Adipose tissue (tissue), 3 donors: ENCODE measurements at places on chromosomes 16 and 17. TPM values are rescaled to one million over a fixed set of nuclear protein-coding genes. Genes with fewer than 3 reads are reported as not detected.

Gene TP53TG3C
- polyA plus RNA-seq, result not detected

Gene KRT13
- 3.2 TPM for polyA plus RNA-seq

Gene ADAP2
- polyA plus RNA-seq, result 17.8 TPM

Gene CCDC200
- not detected for polyA plus RNA-seq

Gene NT5C
- 55.8 TPM for polyA plus RNA-seq

Gene HEATR3
- polyA plus RNA-seq, result 5.4 TPM

Gene RAB26
- 1.4 TPM for polyA plus RNA-seq

Gene TNFRSF13B
- polyA plus RNA-seq, result 0.14 TPM

Gene GP1BA
- not detected for polyA plus RNA-seq

Gene TERB1
- polyA plus RNA-seq, result not detected

Gene NCBP3
- polyA plus RNA-seq, result 13.0 TPM

Gene SEZ6L2
- 0.11 TPM for polyA plus RNA-seq

Gene TBC1D3K
- polyA plus RNA-seq, result not detected

Gene SOST
- polyA plus RNA-seq, result not detected

Gene RNF43
- 4.8 TPM for polyA plus RNA-seq

Gene CETP
- 0.39 TPM for polyA plus RNA-seq

Gene FNDC8
- 0.03 TPM for polyA plus RNA-seq

Gene CDRT15L2
- not detected for polyA plus RNA-seq

Gene TOM1L1
- polyA plus RNA-seq, result 12.0 TPM

Gene CTRB2
- 31,205 TPM for polyA plus RNA-seq

Gene NECAB2
- 0.47 TPM for polyA plus RNA-seq

Gene MYO15A
- 0.45 TPM for polyA plus RNA-seq

Gene KRTAP4-9
- polyA plus RNA-seq, result not detected

Gene MFAP4
- polyA plus RNA-seq, result 67.7 TPM

Gene PDE6G
- polyA plus RNA-seq, result 0.20 TPM

Gene KPNA2
- 21.3 TPM for polyA plus RNA-seq

Gene C16orf54
- polyA plus RNA-seq, result 2.1 TPM

Gene CD300LB
- 0.70 TPM for polyA plus RNA-seq

Gene TIMP2
- 122 TPM for polyA plus RNA-seq

Gene CHD9
- 15.4 TPM for polyA plus RNA-seq

Gene MYH8
- not detected for polyA plus RNA-seq

Gene FSCN2
- polyA plus RNA-seq, result 0.21 TPM

Gene C17orf107
- polyA plus RNA-seq, result 2.9 TPM

Gene GPRC5C
- 7.8 TPM for polyA plus RNA-seq

Gene MMP2
- polyA plus RNA-seq, result 181 TPM

Gene C16orf92
- polyA plus RNA-seq, result not detected

Gene IGF2BP1
- 0.01 TPM for polyA plus RNA-seq

Gene TPSG1
- 0.10 TPM for polyA plus RNA-seq

Gene GPS2
- 55.5 TPM for polyA plus RNA-seq
